ENCODE measurements at places on chromosomes 5 and 9.

DNA sequence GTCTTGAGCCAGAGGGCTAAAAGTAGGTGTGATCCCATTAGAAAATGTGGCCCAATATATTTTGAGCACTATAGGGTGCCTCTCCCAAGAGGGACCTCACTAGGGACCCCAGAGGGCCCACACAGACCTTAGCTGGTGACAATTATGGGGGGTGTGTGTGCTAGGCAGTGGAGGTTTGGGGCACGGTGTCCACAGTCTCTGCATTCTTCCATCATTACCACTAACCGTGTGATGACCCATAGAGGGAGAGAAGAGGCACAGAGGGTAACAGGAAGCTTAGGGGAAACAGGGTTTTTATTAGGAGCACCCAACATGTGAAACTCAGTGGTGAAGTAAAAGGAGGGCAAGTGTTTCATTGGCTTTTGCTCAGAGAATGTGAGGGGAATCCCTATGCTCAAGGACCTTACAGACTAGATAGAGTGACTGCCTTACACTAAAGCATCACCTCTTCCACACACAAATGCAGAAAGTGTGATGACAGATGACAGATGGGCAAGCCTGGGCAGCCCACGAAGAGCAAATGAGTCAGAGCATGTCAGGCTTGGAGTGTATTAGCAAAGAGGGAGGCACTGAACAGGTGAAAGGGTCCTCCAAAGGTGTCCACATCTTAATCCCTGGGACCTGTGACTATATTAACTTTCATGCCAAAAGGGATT is 2.5 kb upstream of the ACTL7A start:
- DNase-seq, result no peak

DNA sequence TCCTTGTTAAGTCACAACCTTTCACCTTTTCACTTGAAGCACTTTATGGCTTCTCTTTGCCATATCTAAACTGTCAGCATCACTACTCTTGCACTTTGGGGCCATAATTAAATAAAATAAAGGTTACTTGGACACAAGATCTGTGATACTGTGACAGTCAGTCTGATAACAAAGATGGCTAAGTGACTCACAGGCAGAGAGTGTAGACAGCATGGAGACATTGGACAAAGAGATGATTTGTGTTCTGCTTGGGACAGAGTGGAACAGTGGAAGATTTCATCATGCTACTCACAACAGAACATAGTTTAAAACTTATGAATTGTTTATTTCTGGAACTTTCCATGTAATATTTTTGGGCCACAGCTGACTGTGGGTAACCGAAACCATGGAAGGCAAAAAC is 81.7 kb upstream of the SMC5 start:
- no peak for DNase-seq

- no peak for DNase-seq
Observed at GRCh38 chr9:121075251-121076036, 689 bp downstream of the CNTRL start.

DNA sequence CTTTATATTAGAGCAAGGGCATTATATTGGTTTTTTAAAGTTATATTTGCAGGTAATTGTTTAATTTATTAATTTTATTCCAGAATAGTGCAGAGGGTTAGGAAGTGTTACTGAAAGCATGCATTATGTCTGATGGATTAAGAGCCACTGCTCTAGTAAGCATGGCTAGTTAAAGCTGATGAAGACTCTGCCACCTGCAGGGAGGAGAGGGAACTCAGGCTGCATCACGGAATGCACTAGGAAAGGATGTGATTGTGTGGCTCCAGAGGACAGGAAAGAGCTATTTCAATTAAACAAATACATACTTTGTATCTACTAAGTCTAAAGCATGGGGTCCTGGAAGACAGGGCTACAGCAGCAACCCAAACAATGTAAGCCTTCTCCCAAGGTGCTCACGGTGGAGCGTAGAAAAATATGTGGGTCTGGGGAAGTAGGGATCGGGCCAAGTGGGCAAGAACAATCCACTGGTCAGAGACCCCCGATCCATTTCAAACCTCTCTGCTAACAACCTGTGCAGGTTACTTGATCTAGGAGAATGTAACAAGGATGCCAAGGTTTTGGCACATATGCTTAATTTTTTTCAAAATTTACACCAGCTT is 15.3 kb upstream of the GRXCR2 start:
- peak; percentile 3 for DNase-seq

- peak; percentile 59 for DNase-seq
Observed at GRCh38 chr5:129852747-129853352, 51.4 kb upstream of the CHSY3 start.

DNA sequence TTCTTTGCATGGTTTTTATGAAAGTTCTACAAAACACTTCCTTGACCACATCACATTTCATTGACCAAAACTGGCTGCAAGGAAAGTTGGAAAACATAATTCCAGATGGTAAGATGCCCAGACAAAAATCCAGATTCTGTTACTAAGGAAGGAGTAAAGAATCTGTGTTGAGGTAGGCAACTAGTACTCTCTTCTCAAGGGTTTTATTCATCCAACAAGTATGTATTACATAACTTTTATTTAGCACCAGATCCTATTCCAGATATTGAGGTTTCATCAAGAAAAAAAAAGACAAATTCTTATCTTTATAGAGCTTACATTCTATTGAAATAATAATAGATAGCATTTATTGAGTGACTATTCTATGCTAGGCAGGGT is 43.2 kb upstream of the UGCG start:
- DNase-seq, result no peak

DNA sequence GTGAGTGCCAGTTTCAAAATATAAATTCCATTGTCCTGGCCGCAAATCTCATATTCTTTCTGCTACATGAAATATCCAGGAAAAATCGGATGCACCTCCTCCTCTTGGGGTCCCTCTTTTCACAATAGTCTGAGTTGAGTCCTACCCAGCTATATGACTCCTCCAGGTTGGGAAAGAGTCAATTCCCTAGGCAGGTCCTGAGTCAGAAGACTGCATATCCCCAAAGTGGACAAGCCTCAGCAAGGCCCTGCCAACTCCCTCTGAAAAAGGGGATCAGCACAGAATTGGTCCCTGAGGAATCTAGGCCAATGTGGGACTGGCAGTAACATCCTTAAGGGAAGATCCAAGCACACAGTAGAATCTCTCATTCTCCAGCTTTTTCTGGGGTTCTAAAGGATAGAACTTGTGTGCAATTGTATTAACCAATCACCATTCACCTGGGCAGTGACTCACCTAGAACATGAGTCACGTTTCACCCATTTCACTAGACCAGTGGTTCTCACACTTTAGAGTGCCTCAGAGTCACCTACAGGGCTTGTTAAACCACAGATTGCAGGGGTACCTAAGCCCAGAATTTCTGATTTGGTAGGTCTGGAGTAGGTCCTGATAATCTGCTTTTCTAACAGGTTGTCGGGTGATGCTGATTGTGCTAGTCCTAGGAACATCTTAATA is 44.7 kb upstream of the TMEM215 start:
- no peak for DNase-seq

- DNase-seq, result no peak
Observed at GRCh38 chr5:158056130-158056825, 197.3 kb upstream of the CLINT1 start.

GRCh38 chr9:106945727-106946660 is 83.0 kb downstream of the ZNF462 start:
- DNase-seq, result no peak
